ENCODE measurements at places on chromosomes 1 and 21.

DNA sequence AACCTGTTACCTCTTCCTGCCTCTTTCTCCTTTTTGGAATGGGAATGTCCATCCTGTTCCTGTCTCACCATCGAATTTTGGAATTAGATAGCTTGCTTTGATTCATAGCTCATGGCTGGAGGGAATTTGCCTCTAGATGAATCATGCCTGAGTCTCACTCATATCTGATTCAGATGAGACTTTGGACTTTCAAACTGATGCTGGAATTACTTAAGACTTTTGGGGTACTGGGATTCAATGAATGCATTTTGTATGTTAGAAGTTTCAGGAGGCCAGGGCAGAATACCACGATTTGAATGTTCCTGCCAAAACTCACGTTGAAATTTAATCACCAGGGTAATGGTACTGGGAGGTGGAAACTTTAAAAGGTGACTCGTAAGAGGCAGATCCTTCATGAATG, 132.4 kb downstream of the DSCAM start:
- no peak for DNase-seq

DNA sequence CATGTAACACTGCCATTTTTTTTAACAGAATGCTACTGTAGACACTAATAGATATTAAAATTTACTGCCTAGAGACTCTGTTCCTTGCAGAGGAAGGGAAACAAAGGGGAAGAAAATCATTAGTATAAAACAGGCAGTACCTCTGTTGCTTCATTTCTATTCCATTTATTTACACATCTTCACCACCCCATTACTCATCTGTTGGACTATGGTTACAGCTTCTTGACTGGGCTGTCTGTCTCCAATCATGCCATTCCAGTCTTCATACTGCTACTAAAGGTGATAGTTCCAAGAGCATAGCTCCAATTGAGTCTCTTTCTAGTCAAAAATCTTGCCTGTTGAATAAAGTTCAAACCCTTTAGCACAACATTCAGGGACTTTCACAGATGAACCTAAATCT, 22.2 kb upstream of the GPR25 start:
- DNase-seq = no peak

DNA sequence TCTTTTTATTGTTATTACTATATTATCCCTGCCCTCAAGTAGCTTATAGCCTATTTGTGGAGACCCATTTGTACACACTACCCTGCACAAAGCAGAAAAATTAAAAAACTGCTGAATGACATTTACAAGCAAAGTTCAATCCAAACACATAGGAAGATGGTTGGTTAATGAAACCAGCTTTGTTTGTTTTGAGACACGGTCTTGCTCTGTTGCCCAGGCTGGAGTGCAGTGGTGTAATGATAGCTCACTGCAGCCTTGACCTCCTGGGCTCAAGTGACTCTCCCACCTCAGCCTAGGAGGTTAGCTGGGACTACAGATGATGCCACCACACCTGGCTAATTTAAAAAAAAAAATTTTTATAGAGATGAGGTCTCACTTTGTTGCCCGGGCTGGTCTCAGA, 31.6 kb downstream of the TGFB2 start:
- DNase-seq = no peak

DNA sequence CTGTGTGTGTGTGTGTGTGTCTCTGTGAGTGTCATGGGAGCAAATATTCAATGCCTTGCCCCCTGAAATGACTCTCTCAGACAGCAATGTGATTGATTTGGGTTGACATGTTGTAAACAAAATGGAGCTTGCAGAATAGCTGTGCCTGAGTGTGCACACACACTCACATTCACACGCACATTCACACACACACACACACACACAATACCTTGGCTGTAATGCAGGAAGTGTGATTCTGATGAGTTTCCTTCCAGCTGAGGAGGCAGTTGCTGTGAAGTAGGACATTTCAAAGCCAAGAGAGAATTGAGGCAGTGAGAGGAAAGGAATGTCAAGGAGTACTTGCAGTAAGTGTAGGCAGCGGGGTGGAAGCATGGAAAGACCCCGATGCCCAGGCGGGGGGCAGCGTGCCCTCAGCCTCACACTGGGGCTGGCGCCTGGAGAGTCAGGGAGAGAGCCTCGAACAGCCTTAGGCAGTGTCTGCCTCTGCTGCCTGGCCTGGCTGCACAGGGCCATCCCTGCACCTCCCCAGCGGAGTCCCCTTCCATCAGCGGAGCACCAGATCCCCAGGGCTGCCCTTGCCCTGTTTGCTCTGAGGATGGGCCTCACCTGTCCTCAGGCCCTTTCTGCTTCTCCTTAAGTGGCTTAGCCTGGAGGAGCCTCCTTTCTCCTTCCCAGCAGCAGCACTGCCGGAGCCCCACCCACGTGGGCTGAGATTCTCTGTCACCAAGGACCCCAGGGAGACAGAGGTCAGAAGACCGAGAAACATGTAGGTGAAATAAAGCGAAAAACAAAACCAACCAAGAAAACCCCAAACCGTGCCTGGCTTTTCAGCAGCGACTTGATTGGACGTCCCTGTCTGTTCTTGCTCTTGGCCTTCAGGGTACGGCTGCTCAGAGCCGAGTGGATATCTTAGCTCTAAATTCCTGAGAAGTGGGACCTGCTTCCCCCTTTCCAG, 9.2 kb downstream of the VASH2 start:
- no peak for DNase-seq

DNA sequence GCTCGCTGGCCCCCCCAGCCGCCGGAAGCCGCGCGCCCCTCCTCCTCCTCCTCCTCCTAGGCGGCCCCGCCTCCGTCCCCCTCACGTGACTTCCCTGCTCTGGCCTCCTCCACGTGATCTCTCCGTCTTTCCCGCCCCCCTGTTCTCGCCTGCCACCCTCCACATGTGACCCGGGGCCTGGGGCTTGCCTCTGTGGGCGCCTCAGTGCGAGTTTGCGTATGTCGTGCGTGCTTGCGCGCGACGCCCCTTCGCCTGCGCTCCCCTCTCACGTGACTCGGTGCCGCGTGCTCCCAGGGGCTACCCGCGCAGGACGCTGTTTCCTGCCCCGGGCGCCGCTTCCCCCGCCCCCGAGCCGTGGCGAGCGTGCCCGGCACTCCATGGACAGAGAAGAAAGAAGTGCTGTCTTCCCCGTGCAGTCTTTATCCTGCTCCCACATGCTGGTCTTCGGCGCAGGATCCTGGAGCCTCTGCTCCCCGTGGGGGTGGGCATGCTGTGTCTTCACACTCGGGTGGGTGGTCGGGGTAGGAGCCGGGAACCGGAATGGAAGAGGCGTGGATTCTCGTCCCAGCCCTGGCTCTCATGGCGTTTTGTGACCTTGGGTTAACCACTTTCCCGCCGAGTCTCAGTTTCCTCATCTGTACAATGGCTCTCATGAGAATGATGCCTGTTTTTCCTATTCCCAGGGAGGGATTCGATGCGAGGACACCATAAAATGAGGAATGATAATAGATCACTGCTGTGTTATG, 431 bp upstream of the UBE2Q1 start:
- peak; percentile 98 for DNase-seq

GRCh38 chr1:165025805-165026204, 330.7 kb downstream of the LMX1A start:
- no peak for DNase-seq

GRCh38 chr1:116881879-116882520, 27.7 kb upstream of the PTGFRN start:
- no peak for DNase-seq

- DNase-seq = no peak
Measured at GRCh38 chr1:248686815-248687214, 15.8 kb downstream of the OR14I1 start.

DNA sequence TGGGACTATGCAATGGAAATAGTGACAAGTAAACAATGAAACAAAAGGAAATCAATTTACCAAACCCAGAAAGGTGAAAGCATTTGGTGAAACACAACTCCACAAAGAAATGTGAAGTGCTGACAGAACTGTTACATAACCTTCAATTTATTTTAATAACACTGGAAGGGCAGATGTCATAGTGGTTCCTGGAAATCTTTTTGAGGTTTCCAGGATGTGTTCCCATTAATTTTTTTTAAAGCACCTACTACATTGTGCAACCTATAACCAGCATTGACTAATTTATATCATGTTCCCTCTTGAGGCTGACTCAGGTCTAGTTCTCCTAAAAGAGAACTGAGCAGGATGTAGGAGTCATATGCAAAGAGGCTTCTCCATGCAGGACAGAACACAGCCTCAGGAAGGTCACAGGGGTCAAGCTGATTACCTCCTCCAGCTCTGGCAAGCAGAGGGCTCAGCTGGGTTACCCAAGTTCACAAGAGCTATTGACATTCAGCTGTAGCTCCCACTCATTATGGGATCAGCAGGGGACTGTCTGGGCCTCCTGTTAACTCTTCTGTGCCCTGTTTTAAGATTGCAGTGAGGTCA, 157.1 kb upstream of the NRIP1 start:
- no peak for DNase-seq

GRCh38 chr1:8629241-8630091, 188.0 kb downstream of the RERE start:
- DNase-seq = no peak

GRCh38 chr1:241640867-241641622, 876 bp upstream of the CHML start:
- DNase-seq = no peak

- DNase-seq = no peak
Measured at GRCh38 chr21:33552093-33552998, 9.5 kb downstream of the SON start.

- DNase-seq = no peak
Measured at GRCh38 chr1:5727191-5727590, 265.0 kb downstream of the NPHP4 start.

DNA sequence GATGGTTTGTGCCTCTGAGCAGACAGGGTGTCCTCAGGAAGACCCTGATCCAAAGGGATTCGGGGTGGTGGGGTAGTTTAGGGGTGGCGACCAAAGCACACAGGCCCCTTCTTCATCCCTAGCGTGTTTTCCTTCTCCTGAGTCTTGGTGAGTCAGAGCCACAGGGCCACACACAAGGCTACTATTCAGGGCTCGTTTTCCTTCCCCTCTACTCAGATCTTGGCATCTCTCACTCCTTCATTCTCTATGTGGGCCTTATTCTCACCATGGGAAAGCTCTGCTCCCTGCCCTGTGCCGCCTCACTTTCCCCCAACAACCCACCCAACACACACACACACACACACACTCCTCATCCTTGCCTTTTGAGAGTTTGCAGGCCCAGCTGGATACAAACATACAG, 43.6 kb upstream of the WNT2B start:
- peak; percentile 26 for DNase-seq

GRCh38 chr21:44294391-44295162, 5.3 kb upstream of the PFKL start:
- DNase-seq = no peak

DNA sequence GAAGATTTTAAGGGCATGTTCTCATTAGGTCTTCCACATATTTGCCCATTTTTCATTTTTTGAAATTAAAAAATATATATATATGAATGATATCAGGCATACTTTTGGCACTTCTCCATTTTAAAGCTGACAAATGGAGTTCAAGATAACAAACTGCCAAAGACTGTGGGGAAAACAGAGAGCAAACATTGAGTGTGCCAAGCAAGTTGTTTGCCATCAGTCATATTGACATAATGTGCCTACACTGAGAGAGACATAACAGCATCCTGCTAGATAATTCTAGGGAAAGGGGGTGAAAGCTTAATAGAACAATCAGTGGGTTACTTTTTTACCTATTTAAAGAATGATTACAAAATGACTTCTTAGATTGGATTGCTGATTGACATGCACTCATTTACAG, 529.4 kb upstream of the CXADR start:
- no peak for DNase-seq

DNA sequence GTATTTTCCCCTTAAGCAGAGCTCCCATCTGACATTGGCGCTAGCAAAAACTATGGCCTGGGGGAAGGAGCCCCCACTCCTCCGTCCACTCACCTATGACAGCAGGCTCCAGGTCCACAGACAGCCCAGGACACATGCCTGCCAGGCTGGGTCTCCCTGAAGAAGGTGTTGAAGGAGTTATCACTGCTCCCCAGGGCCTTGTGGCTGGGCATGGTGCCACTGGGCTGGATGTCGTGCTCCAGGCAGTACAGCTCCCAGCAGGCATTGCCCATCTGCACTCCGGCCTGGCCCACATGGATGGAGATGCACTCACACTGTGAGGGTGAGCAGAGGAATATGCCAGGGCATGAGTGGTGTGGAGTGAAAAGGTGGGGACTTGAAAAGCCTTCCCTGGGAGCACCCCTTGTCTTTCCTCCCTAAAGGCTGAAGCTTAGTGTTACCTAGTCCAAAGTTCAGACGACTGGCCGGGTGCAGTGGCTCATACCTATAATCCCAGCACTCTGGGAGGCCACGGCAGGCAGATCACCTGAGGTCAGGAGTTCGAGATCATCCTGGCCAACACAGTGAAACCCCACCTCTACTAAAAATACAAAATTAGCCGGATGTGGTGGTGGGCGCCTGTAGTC, 30.0 kb downstream of the RABIF start:
- DNase-seq = no peak

DNA sequence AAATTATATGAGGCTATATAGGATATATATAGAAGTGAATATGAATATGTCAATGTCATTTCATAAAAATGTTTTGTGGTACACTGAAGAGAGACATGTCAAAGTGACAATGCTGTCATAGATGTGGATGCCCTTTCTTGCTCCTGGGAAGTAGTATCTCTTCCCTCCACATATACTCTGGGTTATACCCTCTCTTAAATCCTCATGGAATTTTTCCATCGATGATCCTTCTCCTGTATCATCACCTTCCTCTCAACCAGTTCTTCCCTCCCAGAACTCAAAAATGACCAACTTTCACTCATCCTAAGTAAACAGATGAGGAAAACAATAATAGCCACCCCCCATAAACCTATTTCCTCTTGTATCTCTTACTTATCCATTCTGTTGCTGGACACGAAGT, 351.5 kb downstream of the USP25 start:
- no peak for DNase-seq

DNA sequence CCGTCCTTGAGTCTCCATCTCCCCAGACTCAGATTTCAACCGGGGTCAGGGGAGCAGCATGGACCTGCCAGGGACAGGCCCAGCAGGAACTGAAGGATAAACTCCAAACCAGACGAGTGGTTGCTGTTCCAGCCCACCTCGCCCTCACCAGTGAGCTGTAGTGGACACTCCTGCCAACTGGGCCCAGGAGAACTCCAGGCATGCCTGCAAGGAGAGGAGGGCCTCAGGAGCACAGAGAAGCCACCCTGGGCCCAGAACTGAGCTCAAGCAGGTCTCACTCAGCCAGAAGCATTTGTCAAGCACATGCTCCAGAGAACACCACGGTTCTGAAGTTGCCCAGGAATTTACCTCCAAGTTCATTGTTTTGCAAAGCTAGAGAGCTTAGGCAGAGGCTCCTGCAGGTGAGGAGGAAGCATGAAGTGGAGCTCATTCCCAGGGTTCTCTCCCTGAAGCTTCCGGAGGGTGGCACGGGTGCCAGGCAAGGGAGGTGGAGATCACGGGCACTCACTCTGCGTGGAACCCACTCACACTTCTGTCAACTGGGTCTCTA, 61.0 kb downstream of the MATN1 start:
- DNase-seq = no peak

GRCh38 chr1:81437649-81438048, 363.1 kb upstream of the ADGRL2 start:
- no peak for DNase-seq

GRCh38 chr1:151547119-151547899, 7.2 kb downstream of the TUFT1 start:
- DNase-seq = no peak

Measured in brain pericyte (primary cell).